ENCODE measurements at places on chromosomes 1 and 21. TPM values are rescaled to one million over a fixed set of nuclear protein-coding genes. Genes with fewer than 3 reads are reported as not detected.

LDLRAD1 gene
- total RNA-seq: not detected

SLAMF6 gene
- 42.8 TPM for total RNA-seq

DNA sequence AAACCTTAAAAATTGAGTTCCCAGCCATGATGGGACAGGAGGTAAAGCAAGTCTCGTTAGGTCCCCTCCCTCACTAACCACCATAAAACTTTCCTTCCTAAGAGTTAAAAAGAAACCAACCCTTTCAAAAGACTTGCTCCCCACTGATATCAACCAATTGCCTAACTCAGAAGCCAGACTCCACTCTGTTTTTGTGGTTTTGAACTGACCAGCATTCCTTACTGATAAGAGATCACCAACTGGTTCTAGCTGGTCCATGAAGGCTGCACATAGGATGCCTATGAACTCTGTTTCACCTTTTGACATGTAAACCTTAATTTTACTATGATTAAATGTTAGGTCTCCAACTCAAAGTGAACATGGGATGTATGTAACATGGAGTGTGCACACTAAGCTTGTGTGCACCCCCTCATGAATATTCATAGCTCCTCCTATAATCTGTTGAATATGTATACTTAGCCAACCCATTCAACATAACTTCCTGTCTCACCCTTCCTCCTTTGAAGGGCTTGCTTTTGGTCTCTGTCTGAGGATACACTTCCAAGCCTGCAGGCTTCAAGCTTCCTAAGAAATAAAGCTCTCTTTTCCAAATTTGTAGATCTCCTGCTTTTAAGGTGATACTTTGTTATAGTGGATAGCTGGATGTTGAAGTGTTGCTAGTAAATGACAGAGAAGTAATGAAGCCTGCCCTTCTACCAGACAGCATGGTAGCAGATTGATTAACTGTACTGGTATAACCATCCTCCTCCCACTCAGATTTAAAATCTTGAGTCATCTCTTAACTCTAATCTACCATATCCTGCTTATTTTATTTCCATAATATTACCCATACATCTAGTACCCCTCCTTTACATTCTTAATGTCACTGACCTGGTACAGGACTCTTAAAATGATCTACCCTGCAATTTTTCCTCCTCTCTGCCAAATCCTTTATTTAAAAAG is 95.6 kb downstream of the ZNF644 start:
- H3K4me3 ChIP-seq: no peak overlapping the region
- H3K27me3 ChIP-seq: no peaks in the 10 kb centered on the region
- H3K4me1 ChIP-seq: peaks cover 70% of the 10 kb centered on the region

GRCh38 chr1:76203127-76203526 is 128.6 kb downstream of the ST6GALNAC3 start:
- H3K27ac ChIP-seq: no peak overlapping the region
- H3K4me1 ChIP-seq: no peaks in the 10 kb centered on the region
- no peaks in the 10 kb centered on the region for H3K36me3 ChIP-seq
- no peaks in the 10 kb centered on the region for H3K27me3 ChIP-seq
- H3K4me3 ChIP-seq: no peak overlapping the region
- DNase-seq: no peak

GRCh38 chr1:204286831-204287421 is 72.8 kb downstream of the PLEKHA6 start:
- peak overlapping the region; percentile 57 for H3K4me3 ChIP-seq
- peaks cover 22% of the 10 kb centered on the region for H3K4me1 ChIP-seq
- no peaks in the 10 kb centered on the region for H3K36me3 ChIP-seq
- peak; percentile 50 for DNase-seq

DNA sequence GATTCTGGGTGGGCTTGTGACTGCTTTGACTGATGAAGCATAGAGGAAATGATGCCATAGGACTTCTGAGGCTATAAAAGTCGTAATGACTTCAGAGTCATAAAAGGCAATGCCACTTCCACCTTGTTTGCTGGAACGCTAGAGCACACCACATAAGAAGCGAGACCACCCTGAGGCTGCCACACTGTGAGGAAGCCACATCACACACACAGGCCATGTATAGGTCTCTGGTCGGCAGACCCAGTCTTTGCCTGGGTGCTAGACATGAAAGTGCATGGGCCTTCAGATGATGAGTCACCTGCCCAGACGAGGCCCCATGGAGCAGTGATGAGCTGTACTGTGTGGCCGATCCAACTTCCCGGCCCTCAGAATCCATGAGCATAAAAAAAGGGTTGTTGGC is 14.2 kb upstream of the KANK4 start:
- H3K27ac ChIP-seq: no peak overlapping the region
- H3K4me1 ChIP-seq: peaks cover 4% of the 10 kb centered on the region
- no peaks in the 10 kb centered on the region for H3K36me3 ChIP-seq
- H3K4me3 ChIP-seq: no peak overlapping the region

DNA sequence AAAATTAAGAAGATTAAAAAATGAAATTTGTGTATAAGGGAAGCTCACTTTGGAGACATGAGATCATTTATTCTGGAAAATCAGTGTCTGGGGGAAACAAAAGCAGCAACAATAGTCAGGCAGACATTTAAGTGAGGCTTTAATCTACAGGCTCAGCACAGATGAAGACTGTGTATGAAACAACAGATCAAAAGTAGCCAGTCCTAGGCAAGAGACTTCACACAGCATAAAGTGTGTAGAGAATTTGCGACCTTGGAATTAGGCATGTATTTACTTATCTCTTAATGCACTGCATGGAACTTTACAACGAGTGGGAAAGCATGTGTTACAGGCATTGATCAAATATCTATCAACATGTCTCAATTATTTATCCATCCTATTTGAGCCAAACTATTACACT is 1099.9 kb downstream of the PLA2G4A start:
- no peaks in the 10 kb centered on the region for H3K27me3 ChIP-seq
- no peak overlapping the region for H3K4me3 ChIP-seq
- H3K27ac ChIP-seq: no peak overlapping the region
- no peaks in the 10 kb centered on the region for H3K36me3 ChIP-seq

DNA sequence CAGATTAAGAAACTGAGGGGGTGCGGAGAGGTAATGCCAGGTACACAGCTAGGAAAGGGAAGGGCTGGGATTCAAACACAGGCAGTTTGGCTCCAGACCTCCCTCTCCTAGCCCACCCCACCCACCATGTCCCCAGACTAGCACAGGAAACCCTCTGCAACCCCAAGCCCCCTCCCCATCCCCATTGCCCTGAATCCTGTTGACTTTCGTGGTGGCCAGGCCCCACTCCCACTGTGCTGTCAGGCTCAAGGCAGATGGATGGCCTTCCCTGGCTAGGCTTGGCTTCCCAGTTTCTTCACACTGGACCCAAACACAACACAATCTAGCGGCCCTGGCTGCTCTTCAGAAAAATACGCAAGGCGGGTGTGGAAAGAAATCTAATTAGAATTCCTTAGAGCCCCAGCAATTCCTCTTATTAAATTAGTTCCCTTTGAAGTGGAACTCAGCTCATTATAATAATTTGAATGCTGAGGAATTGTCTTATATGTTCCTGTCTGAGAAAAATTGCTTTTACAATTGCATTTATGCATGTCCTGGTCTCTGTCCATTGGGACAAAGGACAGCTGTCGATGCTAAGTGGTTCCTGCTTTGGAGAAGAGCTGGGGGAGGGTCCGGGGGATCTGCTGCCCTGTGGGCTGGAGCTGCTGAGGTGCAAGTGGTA is 97.4 kb downstream of the SYF2 start:
- H3K4me3 ChIP-seq: no peak overlapping the region
- DNase-seq: no peak
- H3K36me3 ChIP-seq: no peaks in the 10 kb centered on the region
- H3K27ac ChIP-seq: no peak overlapping the region
- peaks cover under 1% of the 10 kb centered on the region for H3K4me1 ChIP-seq

GRCh38 chr21:46617267-46618051 is 12.6 kb upstream of the S100B start:
- no peak overlapping the region for H3K4me3 ChIP-seq
- no peaks in the 10 kb centered on the region for H3K36me3 ChIP-seq
- no peak for DNase-seq
- H3K4me1 ChIP-seq: peaks cover 39% of the 10 kb centered on the region
- no peak overlapping the region for H3K27ac ChIP-seq

DNA sequence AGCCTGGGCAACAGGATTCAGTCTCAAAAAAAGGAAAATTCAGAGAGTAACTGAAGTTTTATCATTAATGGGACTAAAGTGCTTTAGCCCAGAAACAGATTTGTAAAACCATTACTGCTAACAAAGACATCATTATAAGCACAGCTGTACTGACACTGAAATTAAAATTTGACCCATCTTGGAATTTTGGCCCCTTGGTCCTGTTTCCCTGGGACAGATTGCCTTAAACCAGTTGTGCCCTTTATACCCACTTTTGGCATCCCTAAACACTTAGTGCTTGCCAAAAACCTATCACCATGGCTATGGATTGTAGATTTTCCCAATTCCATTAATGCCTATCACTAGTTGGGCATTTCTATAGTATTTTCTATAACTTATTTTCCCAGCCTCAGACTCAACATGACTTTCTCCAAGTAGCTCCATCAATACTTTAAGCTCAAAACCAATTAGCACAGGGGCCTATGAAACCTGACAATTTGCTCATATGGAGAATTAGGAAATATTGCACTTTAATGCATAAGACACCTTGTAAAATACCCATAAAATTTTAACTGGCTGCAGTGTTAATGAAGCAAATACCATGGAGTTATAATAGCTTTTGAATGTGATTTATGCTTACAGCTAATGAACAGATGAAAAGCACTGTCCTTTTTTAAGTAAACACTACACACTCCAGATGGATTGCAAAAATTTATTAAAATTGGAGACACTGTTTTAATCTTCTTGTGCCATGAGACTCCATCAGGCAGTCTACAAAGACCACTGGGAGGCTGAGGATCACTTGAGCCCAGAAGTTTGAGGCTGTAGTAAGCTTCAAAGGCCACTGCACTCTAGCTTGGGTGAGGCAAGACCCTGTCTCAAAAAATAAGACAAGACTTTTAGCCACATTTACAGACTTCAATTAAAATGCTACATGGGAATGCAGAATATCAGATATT is 4.3 kb downstream of the GAS5 start:
- H3K4me1 ChIP-seq: peaks cover 26% of the 10 kb centered on the region
- H3K27me3 ChIP-seq: no peaks in the 10 kb centered on the region
- H3K36me3 ChIP-seq: peaks cover 62% of the 10 kb centered on the region
- peak overlapping the region; percentile 95 for H3K4me3 ChIP-seq
- DNase-seq: no peak

DNA sequence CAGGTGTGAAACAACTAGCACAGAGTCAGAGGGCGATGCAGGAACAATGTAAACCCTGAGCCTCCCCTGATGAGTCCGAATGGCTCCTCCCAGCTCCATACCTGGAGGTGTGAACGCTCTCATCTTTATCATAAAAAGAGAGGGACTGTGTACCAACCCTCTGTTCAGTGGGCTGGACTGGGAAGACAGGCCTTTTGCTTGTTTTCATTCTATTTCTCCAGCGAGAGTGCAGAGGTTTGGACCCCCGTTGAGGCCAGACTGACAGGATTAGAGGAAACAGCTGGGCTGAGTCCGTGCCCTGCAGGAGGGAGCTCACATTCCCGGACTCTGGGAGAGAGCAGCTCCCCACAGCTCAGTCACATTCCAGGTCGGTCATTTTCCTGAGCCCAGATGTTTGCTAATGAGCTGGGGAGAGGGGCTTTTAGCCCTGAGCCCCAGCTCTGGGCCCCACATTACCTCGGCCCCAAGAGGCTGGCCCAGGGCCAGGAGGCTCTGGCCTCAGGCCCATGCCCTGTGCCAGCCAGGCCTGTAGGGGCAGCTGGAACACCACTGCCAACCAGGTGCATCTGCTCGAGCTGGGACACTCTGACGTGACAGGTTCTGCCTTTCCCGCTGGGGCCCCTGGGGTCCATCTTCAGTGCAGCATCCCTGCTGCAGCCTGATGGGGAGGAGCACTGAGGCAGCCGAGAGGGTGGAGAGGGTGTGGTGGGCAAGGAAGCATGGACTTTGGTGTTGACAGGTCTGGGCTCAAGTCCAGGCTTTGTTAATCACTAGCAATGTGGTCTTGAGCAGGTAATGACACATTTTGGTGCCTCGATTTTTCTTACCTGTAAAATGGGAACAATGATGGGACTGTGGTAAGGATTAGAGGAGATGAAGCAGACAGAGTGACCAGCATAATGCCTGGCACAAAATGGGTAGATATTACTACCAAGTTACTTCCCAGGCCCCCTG is 3.5 kb upstream of the NBL1 start:
- no peak for DNase-seq
- peaks cover 8% of the 10 kb centered on the region for H3K4me1 ChIP-seq
- peaks cover 10% of the 10 kb centered on the region for H3K27me3 ChIP-seq
- H3K4me3 ChIP-seq: no peak overlapping the region
- H3K27ac ChIP-seq: no peak overlapping the region

GRCh38 chr1:92853299-92853698 is 21.5 kb downstream of the RPL5 start:
- peaks cover 14% of the 10 kb centered on the region for H3K4me1 ChIP-seq
- H3K27ac ChIP-seq: no peak overlapping the region
- peaks cover 15% of the 10 kb centered on the region for H3K36me3 ChIP-seq
- no peaks in the 10 kb centered on the region for H3K27me3 ChIP-seq
- H3K4me3 ChIP-seq: no peak overlapping the region

DNA sequence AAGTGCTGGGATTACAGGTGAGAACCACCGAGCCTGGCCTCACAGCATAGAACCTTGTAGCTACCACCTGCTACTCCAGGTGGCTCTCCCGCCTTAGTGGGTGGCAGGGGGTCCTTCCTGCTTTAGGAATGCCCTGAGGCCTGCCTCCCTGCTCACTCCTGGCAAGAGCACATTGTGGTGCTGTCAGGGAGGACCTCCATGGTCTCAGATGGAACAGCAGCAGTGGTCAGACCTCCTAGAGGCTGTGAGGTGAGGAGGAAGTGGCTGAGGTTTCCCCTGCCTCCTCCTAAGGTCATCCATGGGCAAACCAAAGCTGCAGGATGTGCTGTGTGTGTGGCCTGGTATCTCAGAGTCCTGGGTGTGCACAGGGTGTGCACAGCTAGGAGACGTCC is 6.7 kb downstream of the SOX13 start:
- H3K4me3 ChIP-seq: no peak overlapping the region
- no peak overlapping the region for H3K27ac ChIP-seq
- peaks cover 40% of the 10 kb centered on the region for H3K27me3 ChIP-seq

- peaks cover 16% of the 10 kb centered on the region for H3K36me3 ChIP-seq
- no peaks in the 10 kb centered on the region for H3K27me3 ChIP-seq
- DNase-seq: no peak
- H3K27ac ChIP-seq: no peak overlapping the region
- no peaks in the 10 kb centered on the region for H3K4me1 ChIP-seq
- no peak overlapping the region for H3K4me3 ChIP-seq
Measured at GRCh38 chr21:46392921-46393320, 65.8 kb upstream of the DIP2A start.

DNA sequence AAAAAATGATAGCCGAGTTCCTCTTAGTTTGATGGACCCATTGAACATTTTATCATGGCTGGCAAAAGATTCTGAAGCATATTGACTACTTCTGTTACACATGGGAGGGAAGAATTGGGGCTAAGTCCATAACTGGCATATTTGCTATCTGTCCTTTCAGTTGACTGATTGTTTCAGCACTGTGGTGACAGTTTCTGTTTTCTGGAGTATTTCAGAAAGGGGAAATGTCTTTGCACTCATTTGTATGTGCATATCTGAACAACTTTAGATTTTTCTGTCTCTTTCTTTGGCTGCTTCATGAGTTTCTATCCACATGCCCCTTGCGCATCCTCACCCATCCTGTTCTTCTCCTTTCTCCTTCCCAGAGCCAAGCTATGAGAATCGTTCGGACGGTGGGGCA is 33.2 kb downstream of the SPATA46 start:
- H3K27me3 ChIP-seq: peaks cover 7% of the 10 kb centered on the region
- no peaks in the 10 kb centered on the region for H3K36me3 ChIP-seq
- no peak for DNase-seq
- H3K4me3 ChIP-seq: no peak overlapping the region
- no peaks in the 10 kb centered on the region for H3K4me1 ChIP-seq
- H3K27ac ChIP-seq: no peak overlapping the region
